ENCODE measurements at places on chromosomes 1 and 21.

DNA sequence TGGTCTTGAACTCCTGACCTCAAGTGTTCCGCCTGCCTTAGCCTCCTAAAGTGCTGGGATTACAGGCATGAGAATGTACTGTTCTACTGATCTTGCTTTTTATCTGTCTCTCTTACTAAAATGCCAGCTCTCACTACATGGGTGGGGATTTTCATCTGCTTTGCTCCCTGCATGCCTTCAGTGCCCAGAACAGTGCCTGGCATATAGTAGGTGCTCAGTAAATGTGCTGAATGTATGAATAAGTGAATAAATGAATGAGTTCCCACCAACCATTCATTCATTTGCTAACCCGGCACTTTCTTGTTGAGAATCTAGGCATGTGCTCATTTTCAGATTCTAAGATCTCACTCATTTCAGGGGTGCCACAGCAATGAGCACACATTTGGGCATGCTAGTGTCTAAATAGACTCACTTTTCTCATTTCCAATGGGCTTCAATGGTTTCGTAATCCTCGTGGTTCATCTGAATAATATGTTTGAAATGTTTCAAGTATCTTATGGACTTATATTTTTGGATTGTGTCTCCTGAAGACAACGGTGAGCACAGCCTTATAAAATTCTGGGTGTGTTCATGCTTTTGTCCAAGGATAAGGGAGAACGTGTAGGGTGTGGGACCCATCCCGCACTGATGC, 7.6 kb downstream of the DHRS3 start:
- no peak for DNase-seq

DNA sequence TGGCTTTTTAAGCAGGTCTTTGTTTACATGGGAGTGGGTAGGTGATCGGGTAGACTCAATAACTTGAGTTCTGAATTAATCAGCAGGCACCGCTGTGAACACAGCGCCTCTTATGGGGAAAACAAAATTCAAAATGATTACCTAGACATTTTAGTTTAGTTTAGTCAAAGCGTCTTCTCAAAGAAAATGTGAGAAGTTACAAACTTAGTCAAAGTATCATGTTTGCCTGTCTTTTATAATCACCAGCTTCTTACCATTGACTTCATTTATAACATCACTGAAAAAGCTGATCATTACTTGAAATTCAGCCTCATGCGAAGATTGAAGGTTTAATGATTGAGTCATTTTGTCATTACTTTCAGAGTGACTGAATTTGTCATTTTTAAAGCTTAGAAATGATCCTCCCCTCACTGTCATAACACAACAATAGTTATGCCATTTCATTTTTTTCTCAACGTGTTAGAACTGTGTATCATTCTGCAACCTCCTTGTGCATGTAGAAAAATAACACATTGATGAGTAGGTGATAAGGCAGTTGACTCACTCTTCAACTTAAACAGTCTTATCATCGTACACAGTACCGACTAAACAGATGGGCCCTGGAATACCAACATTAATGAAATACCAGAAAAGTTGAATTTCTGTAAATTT, 188.5 kb downstream of the NFIA start:
- DNase-seq, result no peak

- peak; percentile 59 for DNase-seq
Observed at GRCh38 chr1:17027403-17027802, 15.7 kb upstream of the ATP13A2 start.

GRCh38 chr1:170307426-170307825, 161.7 kb downstream of the NTMT2 start:
- DNase-seq, result no peak

DNA sequence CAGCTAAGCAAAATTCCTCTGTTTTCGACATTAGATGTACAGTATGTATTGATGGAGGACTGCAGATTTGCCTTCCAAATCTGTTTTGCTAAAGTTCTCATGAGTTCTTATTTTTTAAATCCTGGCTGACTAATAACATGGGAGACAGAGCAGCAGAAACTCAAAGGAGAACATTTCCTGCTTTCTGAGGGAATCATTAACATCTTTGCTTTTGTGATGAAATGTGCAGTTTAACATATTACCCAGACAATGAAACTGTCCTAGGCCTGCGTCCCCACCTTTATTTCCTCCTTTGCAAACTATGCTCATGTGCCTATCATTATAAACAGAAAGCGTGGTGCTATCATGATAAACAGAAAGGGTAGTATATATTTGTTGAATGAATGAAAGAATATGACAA, 149.9 kb downstream of the ZP4 start:
- DNase-seq, result no peak

Data from body of pancreas (tissue), 4 donors.